ENCODE measurements at places on chromosomes 2 and 18.
A peak's percentile ranks its signal among the peaks of the same experiment; 100 is the strongest.

GRCh38 chr2:222427646-222428301 lies 3.4 kb downstream of the SGPP2 start:
- DNase-seq = no peak

DNA sequence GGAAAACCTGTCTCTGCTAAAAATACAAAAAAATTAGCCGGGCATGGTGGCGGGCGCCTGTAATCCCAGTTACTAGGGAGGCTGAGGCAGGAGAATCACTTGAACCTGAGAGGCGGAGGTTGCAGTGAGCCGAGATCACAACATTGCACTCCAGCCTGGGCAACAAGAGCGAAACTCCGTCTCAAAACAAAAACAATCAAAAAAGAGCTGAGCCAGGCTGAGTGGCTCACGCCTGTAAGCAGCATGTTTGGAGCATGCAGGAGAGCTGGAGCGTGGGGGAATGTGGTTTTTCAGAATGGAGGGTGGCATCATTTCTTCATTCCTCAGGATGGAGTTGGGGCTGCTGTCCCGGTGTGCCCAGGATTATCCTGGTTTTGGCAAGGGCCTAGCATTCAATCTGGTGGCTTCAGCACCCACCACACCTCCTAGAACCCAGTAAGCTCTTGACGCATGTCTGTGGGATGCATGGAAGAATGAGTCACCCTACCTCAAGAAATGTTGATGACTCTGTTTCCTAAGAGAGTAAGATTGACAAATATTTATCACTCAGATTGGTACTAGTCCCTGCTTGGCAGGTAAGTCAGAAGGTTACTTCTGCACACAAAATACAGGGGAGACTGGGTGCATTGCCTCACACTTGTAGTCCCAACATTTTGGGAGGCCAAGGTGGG lies 90.2 kb upstream of the ODC1 start:
- peak; percentile 61 for DNase-seq

- DNase-seq = no peak
These were observed 28.8 kb downstream of the SH3BP4 start for GRCh38 chr2:234980451-234981187.

GRCh38 chr2:45173513-45173912 lies 164.3 kb upstream of the SIX2 start:
- peak; percentile 57 for DNase-seq

GRCh38 chr2:45953376-45954027 lies 302.0 kb downstream of the PRKCE start:
- no peak for DNase-seq

DNA sequence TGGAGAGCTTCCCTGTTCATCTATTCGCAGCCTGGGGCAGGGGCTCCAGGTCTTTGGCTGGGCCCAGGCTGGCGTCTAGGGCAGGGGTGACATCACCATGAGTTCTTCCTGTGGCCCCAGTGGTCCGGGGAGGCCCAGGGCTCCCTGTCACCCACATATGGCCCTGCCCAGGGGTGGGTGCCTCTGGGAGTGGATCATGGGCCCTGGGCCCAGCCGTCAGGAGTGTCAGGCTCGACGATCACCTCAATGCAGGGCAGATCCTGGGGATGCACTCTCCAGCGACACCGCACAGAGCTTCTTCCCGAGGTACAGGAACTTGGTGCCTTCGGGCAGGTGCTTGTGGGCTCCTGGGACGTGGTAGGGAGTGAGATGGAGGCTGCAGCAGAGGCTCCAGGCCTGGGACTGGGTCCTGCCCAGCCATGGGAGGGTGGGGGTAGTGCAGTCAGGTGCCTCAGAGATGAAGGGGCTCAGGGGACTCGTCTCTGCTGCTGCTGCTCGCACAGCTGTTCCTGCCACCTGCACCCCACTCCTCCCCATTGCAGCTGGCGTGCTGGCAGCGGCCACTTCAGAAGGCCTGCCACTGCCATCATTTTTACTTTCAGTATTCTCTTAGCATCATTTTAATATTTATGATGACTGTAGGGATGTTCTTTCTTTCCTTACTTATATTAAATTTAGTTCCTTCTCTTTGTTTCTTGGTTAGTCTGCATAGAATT lies 196.0 kb upstream of the VRK2 start:
- no peak for DNase-seq

DNA sequence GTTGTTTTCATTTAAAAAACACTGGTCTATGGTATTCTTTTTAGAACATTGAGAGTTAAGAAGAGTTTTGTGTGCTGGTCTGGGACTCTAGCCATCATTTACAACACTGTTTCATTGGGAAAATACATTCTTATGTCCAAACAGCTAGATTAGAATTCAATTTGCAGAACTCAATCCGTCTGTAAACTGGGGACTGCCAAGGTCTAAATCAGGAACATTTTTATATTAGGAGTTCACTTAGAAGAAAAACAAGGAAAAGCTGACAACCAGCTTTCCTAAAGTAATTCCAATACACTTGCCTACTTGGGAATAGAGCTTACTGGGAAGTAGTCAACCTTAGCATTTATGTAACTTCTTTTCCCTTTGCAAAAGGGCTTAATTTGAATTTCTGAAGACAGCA lies 91.5 kb upstream of the RNF152 start:
- DNase-seq = no peak

DNA sequence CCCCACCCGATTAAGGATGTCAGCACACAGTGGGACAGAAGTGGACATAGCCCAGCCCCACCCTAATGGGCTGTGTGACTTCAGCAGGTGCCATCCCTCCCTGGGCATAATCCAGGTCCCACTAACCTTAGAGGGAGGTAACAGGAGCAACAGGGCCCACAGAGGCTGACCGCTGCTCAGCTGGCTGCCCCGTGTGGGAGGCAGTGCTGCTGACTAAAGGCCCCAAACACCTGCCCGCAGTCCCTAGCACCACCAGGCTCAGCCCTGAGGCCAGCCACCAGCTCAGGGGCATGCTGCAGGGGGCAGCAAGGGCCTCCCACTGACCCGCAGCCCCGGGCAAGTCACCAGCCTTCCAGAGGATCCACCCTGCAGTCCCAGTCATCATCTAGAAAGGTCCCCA lies 14.6 kb downstream of the BIN1 start:
- DNase-seq = no peak

DNA sequence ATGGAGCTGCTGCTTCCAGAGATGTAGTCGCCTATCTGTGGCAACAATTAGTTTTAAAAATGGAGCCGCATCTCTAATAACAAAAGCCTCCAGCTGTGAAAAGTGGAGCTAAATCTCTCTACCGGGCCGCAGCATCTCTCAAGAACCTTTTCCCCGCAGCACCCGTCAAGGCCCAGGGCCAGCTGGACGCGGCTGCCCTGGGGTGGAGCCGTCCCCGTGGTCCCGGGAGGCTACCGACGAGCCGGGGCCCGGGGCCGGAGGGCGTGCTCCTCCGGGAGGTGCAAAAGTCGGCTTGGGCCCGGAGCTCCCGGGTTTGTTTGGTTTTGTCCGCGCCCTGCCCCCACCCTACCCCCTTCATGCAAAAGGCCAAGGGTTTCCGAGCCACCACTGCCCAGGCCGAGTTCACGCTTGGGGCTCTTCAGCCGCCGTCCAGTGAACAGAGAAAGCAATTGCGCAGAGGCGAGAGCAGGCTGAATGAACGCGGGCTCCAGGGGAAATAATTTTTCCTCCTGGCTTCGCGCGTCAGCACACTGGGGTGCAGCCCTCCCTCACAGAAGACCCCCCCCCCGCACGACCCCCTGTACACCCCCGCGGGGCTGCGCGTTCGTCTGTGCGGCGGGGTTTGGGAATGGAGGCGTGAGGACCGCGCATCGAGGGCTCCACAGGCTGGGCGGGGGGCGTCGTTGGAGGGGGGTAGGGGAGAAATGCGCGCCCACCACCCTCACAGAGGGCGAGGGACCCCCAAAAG lies 557 bp upstream of the GREB1L start:
- no peak for DNase-seq

DNA sequence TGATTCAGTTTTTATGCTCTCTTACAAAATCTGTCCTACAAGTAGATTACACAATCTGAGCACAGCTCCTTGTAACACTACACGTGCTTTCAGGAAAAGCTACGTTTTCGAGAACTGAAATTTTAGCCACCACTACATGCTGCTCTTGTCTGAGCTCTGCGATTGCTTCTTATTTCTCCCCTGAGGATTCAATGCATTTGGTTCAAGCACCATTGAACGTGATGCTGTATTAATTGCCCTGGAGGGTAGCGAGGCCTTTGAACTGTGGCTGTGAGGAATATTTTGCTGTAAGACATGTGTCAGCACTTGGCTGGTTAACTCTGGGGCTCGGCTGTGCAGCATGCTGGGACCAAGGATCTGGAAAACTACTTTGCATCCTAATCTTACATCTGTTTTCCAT lies 405.8 kb downstream of the EPHA4 start:
- no peak for DNase-seq

- no peak for DNase-seq
These were observed 751.2 kb downstream of the SATB2 start for GRCh38 chr2:198706476-198707082.

DNA sequence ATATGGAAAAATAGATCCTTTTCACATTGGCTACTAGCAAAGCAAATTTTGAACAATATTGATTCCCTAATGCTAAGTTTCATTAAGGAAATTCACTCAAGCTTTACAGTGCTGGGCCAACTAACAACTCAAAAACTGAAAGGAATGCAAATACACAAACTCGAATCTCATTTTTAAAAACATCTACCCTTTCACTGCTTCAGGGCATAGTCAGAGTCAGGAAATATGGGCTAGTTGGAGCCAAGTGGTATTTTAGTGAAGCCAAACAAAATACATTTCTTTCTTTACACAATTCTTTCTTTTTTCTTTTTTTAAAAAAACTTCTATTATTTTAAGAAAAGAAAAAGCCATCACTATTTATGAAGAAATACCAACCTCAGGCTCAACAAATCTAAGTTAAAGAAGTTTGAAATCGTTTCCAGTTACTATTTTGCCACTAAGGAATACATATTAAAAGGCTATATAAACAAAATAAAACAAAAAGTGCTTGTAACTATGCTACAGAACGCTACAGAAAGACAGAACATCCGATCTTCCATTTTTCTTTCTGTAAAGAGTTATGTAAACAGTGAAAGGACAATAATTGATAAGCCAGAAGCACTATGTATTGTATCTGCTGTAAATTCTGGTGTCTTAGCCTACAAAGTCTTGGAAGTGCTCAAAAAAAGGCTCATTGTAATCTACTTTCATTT lies 113.6 kb upstream of the STK17B start:
- DNase-seq = no peak

DNA sequence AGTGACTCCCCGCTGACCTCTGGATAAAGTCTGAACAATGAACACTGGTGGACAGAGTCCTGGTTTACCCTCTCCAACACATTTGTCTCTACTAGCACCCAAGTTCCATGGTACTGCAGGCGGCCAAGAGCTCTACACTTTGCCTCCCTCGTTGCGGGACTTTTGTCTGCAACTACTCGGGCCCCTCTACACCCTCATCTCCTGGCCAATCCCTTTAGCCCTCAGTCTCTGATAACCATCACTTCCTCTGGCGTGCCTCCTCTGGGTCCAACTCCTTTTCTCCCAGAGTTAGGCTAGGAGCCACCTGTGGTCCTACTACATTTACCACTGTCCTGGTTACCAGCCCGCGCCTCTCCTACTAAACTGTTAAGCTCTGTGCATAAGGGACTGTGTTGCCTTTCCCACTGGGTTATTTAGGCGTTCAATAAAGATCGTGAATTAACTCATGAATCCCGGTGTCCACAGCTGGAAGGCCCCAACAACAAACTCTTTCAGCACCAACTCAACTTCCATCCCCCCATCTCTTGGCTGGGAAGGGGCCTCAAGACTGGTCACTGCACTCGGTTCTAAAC lies 757 bp downstream of the HDHD2 start:
- DNase-seq = peak; percentile 2

- DNase-seq = no peak
These were observed 114.7 kb downstream of the FAM210A start for GRCh38 chr18:13611601-13612195.

DNA sequence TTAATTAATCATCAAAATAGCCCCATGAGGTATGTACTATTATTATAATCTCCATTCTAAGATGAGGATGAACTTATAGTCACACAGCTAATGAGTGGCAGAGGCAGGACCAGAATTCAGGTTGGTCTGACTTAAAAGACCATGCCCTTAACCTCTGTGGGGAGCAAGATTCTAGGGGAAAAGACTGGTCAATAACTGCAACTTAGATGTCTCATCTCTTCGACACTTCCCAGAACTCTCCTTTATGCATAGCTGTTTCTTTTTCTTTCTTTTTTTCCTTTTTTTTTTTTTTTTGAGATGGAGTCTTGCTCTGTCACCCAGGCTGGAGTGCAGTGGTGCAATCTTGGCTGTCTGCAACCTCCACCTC lies 66.3 kb upstream of the RTN4 start:
- no peak for DNase-seq

- DNase-seq = no peak
These were observed 17.7 kb downstream of the KLF7 start for GRCh38 chr2:207148020-207148419.

GRCh38 chr2:28528206-28528605 lies 32.3 kb downstream of the PLB1 start:
- no peak for DNase-seq

DNA sequence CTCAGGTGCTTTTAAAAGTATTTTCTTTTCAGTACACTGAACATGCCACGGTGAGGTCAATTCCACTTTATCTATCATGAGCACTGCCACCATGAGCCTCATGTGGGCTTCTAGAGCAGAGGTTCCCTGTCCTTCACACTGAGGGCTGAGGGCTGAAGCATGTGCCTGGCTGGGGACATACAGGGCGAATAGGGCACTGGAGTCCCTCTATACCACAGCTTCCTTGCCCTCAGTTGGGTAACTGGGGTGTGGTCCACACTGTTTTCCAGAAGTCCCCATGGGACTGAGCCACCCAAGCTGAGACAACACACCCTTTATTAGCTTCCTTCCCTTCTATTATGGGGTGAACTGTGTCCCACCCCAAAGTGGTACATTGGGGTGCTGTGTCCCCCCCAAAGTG lies 172.2 kb upstream of the ID2 start:
- DNase-seq = no peak

GRCh38 chr2:47819834-47820233 lies 36.9 kb downstream of the MSH6 start:
- peak; percentile 14 for DNase-seq

DNA sequence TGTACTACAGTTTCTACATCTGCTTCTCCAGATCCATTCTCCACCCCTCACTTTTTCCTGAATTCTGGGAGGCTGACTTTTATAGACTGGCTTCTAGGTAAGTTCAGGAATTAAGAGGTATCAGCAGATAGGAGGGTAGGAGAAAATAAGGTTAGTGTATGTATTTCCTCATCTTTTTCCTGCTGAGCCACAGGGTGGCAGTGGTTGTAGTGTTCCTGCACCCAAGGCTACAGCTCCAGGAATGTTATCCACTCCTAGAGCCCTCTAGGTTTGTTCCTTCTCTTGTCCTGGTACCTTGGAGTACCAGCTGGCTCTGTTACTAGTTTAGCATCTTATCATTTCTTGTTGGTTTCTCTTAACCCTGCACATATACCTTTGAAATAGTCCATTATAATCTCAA lies 40.7 kb upstream of the C2orf66 start:
- peak; percentile 34 for DNase-seq

GRCh38 chr18:31042406-31043181 lies at the start of gene DSC3:
Gene DSC3, minus strand, starts transcription at chr18:31042742. Its CDS starts 82 bp downstream, at chr18:31042660.
- peak; percentile 3 for DNase-seq

GRCh38 chr2:158781353-158781961 lies 13.7 kb upstream of the DAPL1 start:
- DNase-seq = no peak
